ENCODE measurements at places on chromosomes 2 and 18.

GRCh38 chr18:39784541-39784940 is 2170.5 kb upstream of the PIK3C3 start:
- DNase-seq: no peak

DNA sequence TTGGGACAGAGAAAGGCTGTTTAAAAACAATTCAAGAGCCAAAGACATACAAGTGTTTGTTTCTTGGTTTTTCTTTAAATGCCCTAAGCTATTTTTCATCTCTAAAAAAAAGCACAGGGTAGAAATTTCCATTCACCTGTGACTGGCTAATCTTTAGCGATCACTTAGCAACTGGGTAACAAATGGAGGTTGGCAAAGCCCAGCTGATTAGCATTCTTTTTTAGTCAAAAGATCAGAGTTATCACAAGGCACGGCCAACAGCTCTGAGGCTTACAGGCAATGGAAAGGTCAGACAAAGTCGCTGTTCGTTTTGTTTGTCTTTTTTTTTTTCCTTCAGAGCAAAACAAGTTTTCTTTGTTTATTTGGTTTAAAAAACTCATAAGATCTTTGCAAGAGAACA is 29.0 kb upstream of the TTR start:
- no peak for DNase-seq

- DNase-seq: no peak
Observed at GRCh38 chr2:238727585-238728329, 120.1 kb upstream of the TWIST2 start.

DNA sequence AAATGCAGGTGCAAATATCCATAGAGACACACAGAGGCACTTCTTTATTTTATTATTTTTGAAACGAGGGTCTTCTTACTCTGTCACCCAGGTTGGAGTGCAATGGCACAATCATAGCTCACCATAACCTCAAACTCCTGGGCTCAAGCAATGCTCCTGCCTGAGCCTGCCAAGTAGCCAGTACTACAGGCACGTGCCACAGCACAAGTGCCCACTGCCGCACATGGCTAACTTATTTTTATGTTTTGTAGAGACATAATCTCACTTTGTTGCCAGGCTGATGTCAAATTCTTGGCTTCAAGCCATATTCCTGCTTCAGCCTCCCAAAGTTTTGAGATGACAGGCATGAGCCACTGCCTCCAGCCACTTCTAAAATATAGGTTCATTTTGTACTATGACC is 537.6 kb downstream of the THSD7B start:
- DNase-seq: no peak

DNA sequence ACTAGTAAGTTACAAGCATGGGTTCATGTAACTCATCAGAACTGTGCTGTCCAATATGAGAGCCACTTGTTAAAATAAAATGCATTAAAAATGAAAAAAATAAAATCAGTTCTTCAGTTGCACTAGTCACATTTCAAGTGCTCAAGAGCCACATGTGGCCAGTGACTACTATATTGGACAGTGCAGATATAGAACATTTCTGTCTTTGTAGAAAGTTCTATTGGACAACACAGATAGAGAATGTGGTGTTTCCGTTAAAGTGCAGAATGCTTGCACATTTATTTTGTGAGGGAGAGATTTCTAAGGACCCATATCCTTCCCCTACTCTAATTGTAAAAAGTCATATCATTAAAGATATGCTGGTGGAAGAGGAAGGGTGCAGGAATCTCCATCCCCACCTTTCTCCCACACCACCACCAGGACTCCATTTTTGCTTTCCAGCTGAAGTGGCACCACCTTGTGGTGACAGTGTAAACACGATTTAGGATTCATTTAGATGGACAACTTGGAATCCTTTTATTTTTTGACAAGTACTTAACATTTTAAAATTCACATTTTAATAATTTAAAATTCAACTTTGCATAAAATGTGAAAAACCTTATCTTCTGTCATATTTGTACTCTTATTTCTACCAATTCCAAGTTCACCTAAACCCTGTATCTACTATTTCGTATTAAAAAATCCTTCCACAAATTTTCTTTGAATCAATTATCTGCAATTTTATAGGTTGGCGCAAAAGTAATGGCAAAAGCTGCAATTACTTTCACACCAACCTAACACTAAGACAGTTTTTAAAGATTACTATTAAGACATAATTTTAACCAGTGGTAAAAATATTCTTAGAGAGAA is 9.4 kb upstream of the CD302 start:
- no peak for DNase-seq

DNA sequence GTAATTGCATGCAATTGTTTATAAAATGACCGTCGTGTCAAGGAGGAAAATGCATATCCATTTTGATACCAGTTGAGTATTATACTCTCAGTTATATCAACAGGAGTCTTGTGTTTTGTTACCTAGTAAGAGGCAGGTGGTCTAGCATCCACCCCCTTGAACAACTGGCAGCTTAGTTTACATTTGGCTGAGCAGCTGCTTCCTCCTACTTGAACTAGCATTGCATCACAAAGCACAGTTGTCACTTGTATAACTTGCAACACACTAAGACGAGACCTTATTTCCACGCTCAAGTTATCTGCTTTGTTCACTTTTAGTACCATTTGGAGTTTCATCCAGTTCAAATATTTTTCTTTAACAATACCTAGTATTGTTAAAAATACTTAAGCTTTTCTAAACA is 75.4 kb upstream of the UBE2E3 start:
- peak; percentile 45 for DNase-seq

DNA sequence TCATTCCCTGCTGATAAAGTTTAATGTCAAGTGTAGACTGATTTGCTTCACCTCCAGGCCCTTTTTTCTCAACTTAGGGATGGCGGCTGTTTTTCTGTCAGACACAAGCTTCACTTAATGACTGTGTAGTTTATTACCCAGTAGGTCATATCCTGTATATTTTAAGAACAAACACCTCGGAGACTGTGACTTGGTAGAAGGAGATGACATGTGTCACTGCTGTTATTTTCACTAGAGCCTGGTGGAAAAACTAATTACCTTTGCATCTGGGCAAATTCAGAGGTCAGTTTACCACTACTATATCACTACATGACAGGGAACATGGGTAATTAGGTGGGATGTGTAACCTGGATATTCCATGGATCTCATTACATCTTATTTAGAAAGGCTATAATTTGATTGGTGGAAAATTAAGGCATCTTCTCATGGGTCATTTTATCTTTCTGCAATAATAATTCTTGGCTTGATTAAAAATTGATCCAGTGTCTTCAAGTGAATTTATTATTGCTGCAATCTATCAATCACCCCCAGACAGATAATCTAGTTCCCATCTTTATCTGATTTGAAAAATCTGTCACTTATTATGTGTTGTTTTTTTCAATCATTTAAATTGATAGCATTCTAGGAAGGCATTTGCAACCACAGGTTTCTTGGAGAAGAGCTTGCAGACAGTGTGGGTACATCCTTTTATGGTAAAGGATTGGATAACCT is 353.8 kb upstream of the SPRED2 start:
- no peak for DNase-seq

GRCh38 chr2:218876562-218877219 is 4.0 kb upstream of the WNT10A start:
- DNase-seq: no peak
